Stimulated activated naive CD4-positive, alpha-beta T cell (primary cell): ENCODE measurements at places on chromosomes 4 and X.

- DNase-seq: no peak
Observed at GRCh38 chr4:108431986-108432385, 188.4 kb upstream of the RPL34 start.

GRCh38 chr4:159201168-159201567, 98.3 kb downstream of the RAPGEF2 start:
- DNase-seq: no peak

GRCh38 chr4:53128231-53128630, 237.6 kb downstream of the SCFD2 start:
- DNase-seq: no peak

- DNase-seq: no peak
Observed at GRCh38 chrX:115449742-115450141, 111.2 kb upstream of the PLS3 start.

DNA sequence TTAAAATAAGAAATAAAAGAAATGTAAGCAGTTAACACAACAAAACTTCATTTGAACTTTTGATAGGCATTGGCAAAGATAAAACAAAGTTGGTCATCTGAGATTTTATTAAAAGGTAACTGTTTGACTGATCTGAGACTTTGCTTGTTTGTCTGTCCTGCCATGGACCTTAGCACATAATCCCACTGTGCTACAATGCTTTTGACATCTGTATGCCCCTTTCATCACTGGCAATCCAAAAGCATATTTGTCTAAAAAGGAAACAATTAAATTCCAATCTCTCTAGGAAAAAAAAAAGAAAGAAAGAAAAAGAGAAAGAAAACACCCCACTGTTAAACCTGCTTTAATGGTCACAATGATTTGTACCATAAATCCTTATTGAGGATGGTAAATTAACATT, 231.0 kb downstream of the DACH2 start:
- DNase-seq: no peak
